CD4-positive, CD25-positive, alpha-beta regulatory T cell (primary cell): ENCODE measurements at places on chromosomes 13 and 19.

DNA sequence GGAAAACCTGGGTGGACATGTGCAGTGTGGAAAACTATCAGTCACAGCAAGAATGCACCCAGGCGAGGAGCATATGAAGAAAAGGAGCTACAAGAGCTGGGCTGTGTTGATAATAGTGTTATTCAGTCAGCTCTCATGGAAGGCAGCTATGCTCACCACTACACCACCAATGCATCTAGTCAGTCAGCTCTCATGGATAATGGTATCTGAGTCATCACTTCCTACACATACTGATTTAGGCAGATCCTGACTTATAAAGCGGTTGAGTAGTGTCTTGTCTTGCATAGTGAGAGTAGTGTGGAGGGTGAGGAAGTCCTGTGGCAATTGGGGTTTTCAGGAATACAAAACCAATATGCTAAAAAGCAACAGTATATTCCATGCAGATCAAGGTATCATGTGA is 9.1 kb upstream of the ZNF160 start:
- H3K27ac ChIP-seq = no peak overlapping the region
- no peaks in the 10 kb centered on the region for H3K27me3 ChIP-seq
- no peak overlapping the region for H3K4me3 ChIP-seq
- H3K36me3 ChIP-seq = no peaks in the 10 kb centered on the region
- no peaks in the 10 kb centered on the region for H3K4me1 ChIP-seq

GRCh38 chr19:2477141-2477710 is 1.3 kb downstream of the GADD45B start:
- DNase-seq = peak; percentile 9
- H3K27me3 ChIP-seq = no peaks in the 10 kb centered on the region
- H3K4me1 ChIP-seq = peaks cover 38% of the 10 kb centered on the region
- H3K27ac ChIP-seq = peak overlapping the region; percentile 85
- no peaks in the 10 kb centered on the region for H3K36me3 ChIP-seq
- peak overlapping the region; percentile 99 for H3K4me3 ChIP-seq

GRCh38 chr13:71752775-71753513 is 114.1 kb downstream of the DACH1 start:
- no peak overlapping the region for H3K4me3 ChIP-seq
- no peaks in the 10 kb centered on the region for H3K36me3 ChIP-seq
- no peaks in the 10 kb centered on the region for H3K4me1 ChIP-seq
- no peak for DNase-seq

DNA sequence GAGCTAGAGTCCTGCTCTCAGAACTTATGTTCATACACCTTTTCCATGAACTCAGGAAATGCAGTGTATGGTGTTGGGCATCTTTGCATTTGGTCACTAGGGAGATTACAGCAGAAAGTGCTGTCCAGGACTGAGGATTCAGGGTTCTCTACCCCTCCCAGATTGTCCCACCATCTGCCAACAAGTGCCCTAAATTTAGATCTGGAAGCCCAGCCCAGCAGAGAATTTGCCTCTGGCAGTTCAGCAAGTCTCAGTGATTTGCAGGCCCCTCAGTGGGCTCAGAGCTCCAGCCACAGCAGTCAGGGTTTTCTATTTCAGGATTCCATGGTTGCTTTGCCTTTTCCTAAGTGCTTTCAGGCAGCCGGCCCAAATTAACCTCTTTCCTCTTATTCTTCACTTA is 23.4 kb downstream of the CNFN start:
- no peaks in the 10 kb centered on the region for H3K27me3 ChIP-seq
- no peak overlapping the region for H3K27ac ChIP-seq
- no peaks in the 10 kb centered on the region for H3K4me1 ChIP-seq
- H3K4me3 ChIP-seq = no peak overlapping the region
- no peaks in the 10 kb centered on the region for H3K36me3 ChIP-seq

DNA sequence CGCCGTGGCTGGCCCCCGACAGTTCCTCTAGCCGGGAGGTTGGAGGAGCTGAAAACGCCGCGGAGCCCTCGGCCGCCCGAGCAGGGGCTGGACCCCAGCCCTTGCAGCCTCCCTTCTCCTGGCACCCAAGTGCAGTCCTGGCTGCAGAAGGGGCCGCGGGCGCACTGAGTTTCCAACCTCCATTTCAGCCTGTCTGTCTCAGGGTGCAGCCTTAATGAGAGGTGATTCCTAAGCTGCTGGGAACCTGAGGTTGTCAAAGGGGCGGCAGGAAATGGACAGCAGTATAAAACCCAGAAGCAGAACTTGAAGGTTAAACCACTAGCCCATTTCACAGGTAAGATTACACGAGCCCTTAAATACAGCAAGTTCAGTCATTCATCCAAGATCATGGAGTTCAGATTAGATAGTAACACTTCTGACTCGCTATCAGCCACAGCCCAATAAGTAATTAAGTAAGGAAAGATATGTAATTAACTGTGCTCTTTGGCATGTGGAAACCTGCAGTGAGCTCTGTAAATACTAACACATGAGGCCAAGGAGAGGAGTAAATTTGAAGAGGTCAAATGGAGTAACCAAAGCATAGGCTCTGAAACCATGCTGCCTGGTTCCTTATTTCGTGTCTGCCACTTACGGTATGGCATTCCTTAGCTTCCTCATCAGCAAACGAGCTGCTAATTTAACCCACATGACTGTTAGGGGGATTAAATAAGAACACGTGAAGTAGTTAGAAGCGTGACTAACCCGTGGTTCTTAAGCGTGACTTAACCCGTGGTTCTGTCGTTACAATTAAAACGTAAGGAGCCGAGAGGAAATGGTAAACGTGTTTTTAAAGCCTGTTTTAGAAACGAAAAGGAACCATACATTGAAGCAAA is 686 bp downstream of the SETDB2 start:
- peak overlapping the region; percentile 96 for H3K27ac ChIP-seq
- H3K27me3 ChIP-seq = no peaks in the 10 kb centered on the region
- H3K4me3 ChIP-seq = peak overlapping the region; percentile 93
- H3K4me1 ChIP-seq = peaks cover 41% of the 10 kb centered on the region
- no peaks in the 10 kb centered on the region for H3K36me3 ChIP-seq
- peak; percentile 84 for DNase-seq
